IPS-NIHi11 (cell line): ENCODE measurements at places on chromosomes 4 and X.

DNA sequence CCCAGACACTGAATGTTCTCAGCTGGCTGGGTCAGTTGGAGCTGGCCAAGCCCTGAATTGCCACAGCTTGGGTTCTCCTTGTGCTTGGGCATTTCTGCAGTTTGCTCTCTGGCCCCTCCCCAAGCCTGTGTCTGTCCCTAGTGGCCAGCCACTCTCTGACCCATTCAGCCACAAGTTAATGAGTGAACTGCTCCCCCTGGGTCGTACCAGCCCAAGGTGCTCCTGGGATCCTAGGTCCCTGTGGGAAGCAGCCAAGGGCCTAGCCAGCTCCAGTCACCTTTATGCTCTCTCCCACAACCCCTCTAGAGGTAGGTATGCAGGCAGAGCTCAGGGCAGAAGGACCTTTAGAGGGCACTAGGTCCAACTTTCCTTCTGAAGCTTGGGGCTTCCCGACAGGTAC lies 51.5 kb downstream of the STARD8 start:
- DNase-seq = no peak

DNA sequence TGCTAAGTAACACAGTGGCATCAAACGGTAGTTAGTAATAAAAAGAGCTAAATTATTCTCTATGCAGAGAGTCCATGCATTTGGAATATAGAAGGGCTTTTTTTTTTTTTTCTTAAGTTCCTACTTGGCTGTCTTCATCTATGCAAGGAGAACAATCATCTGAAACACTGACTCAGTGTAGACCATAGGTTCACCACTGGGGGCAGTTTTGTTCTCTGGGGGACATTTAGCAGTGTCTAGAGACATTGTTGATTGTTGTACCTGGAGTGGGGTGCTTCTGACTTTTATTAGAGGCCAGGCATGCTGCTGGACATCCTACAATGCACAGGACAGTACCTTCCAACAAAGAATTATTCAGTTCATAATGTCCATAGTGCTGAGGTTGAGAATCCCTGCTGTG lies 41.2 kb downstream of the TMA16 start:
- DNase-seq = no peak

GRCh38 chrX:154661899-154662298 lies 8.5 kb upstream of the CTAG2 start:
- DNase-seq = no peak

GRCh38 chrX:139178980-139179379 lies 351.6 kb upstream of the F9 start:
- no peak for DNase-seq

DNA sequence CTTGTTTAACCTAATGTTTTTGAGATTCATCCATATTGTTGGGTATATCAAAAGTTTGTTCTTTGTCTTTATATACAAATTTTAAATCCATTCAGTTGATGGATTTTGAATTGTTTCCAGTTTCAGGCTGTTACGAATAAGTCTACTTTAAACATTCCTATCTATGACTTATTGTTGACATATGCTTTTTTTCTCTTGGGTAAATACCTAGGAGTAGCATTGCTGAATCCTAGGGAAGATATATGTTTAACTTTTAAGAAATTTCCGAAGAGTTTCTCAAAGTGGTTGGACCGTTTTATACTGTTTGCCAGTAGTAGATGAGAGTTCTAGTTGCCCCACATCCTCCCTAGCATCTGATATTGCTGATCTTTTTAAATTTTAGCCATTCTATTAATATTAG lies 60.9 kb upstream of the IL13RA1 start:
- DNase-seq = no peak

GRCh38 chr4:4752576-4753401 lies 106.7 kb upstream of the MSX1 start:
- no peak for DNase-seq

- no peak for DNase-seq
These were observed 221.9 kb downstream of the SNCA start for GRCh38 chr4:89615051-89615450.

- DNase-seq = no peak
These were observed 79.8 kb downstream of the ADAMTS3 start for GRCh38 chr4:72489267-72489666.

DNA sequence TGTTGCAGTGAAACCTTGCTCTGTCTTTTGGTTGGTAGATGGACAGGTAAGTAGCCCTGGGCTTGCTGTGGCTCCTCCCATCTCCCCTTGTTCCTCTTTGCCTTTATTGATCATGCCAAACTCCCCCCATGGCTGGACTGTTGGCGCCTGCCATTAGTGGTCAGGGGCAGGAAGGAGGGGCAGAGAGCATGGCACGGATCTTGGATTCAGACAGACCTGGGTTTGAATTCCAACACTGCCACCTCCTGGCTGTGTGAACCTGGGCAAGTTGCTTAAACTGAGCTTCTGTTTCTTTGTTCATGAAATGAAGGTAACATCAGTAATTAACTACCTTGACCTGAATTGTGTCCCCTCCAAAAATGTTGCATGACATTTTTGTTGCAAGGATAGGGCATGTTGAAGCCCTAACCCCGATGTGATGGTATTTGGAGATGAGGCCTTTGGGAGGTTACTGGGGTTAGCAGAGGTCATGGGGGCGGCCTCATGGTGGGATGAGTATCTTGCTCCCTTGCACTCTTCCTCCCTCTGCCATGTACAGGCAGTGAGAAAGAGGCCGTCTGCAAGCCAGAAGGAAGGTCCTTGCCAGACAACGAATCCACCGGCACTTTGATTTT lies 6.0 kb downstream of the SLC2A9 start:
- DNase-seq = peak; percentile 44

GRCh38 chr4:155433636-155434360 lies 57.0 kb upstream of the MAP9 start:
- no peak for DNase-seq

DNA sequence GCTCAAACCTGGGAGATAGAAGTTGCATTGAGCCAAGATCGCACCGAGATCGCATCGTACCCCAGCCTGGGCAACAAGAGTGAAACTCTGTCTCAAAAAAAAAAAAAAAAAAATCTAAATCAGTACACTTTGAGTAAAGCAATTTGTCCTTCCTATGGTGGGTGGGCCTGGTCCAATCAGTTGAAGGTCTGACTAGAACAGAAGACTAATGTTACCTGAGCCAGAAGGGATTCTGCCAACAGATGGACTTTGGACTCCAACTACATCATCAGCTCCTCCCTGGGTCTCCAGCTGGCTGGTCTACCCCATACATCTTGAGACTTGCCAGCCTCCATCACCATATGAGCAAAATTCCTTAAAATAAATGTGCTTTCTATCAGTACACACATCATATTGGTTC lies 155.2 kb downstream of the DHRSX start:
- no peak for DNase-seq

GRCh38 chrX:132022967-132023895 lies at the start of gene STK26:
Gene STK26, plus strand, starts transcription at chrX:132023302. Its CDS starts 316 bp downstream, at chrX:132023618.
- peak; percentile 76 for DNase-seq

GRCh38 chr4:164012396-164013027 lies 518.0 kb downstream of the TMA16 start:
- DNase-seq = peak; percentile 49

- DNase-seq = no peak
These were observed 131.1 kb downstream of the GPR143 start for GRCh38 chrX:9634551-9634950.

DNA sequence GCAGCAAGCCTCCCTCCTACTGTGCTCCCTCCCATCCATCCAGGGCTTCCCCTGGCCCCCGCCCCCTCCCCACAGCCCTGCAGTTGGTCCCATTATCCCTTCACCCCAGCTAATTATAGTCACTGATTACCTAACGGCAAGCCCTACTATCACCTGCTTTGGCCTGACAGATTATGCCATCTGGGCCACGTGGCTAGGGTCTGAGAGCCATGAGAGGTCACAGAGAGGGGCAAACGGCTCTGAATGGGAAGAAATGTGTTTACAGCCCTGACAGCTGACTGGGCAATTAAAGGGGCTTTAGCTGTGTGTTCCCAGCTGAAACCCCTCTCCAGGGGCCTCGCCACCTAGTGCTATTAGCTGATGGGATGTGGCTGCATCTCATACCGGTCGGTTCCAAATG lies 134.4 kb upstream of the CPEB2 start:
- DNase-seq = peak; percentile 20
